ENCODE measurements at places on chromosomes 12 and 14.

GRCh38 chr12:75706786-75707605 lies 195.6 kb upstream of the KRR1 start:
- DNase-seq = no peak

DNA sequence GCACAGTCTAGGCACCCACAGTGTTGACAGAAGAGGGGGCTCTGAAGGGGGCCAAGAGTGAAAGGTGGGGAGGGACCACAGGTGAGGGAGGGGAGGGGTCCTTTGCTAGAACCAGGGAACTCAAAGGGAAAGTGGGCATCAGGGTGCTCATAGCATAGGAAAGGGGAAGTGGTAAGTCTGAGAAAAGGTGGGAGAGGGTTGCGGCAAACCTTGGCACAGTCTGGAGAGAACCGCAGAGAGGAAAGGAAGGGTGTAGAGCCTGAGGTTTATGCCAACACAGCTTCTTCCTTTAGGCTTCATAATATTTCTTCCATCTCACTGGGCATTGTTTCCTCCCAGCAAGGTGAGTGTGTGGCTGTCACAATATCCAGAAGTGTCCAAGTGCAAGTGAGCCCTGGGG lies 11.5 kb upstream of the PLEK2 start:
- no peak for DNase-seq

DNA sequence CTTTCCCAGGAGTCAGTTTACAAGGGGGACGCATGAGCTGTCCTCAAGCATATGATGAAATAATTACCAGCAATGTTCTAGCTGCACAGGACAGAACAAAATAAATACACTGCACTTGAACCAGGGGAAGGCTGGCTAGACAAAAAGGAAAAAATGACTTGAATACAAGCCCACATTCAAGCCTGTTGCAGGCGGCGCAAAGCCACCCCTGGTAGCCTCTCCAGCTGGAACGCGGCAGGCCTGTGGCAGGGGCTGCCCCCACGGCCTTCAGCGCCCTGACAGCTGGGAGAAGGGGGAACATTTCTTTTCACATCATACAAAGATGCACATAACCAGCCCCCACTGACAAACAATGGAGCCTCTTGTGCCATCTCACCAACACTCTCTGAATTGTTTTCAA lies 57.1 kb downstream of the TRAFD1 start:
- peak; percentile 41 for DNase-seq

DNA sequence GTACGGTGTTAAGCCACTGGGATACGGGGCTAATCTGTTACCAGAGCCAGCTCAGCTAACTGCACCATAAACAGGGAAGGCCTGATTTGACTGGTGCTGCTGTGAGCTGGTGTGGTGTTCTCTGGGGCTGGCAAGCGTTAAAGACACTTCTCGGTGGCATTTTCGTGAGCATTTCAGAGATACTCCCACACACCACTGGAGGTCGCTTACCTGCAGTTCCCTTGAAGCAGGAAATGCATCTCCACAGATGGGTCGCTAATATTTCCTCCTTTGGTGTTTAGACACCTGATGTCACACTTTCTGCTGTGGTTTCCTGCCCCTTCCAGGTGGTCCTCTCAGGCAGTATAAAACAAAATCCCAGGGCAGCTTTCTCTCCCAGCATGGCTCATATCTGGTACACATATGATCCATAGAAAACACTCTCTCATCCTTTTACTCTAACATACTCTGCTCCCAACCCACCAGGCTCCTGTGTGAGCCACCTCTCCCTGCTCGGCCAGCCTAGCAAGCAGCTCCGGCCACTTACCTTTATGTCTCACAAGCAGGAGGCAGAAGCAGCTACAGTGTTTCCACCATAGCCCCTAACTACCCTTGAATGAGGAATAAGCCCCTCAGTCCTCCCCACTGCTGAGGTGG lies 129.9 kb upstream of the GRIN2B start:
- DNase-seq = no peak

GRCh38 chr12:123026094-123026853 lies 45.8 kb downstream of the ARL6IP4 start:
- no peak for DNase-seq

Measured in neural crest cell (in vitro differentiated cells).